ENCODE measurements at places on chromosomes 1 and 21.

- DNase-seq = no peak
These were observed 18.9 kb downstream of the SLC27A3 start for GRCh38 chr1:153793973-153794615.

GRCh38 chr1:27307874-27308598, 13.9 kb upstream of the TMEM222 start:
- no peak for DNase-seq

DNA sequence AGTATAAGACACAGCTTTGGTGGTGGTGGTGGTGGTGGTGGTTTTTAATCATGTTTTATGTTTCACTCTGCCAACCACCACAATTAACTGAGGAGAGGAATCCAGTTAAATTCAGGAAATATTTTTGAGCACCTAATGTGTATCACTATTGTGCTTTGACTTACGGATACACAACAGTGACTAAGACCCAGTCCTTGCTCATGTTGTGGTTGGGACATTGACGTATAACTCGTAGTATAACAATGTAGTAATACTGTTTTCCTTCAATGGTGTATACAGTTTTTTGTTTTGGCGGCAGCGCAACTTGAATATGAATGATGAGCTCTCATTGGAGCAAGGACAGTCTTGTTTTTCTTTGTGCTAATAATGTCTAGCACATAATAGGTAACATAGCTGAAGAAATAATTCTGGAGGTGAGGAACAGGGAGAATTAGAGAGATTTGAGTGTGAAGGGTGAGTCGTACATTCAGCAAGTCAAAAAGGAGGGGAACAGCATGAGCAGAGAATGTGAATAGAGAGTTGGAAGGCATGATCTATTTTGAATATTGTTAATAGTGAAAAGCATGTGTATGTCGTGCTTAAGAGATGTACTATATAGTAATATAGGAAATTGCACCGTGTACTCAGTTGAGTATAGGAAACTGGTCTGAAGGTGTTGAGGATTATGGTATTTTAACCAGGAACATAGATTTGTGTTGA, 5.5 kb downstream of the CACYBP start:
- no peak for DNase-seq

DNA sequence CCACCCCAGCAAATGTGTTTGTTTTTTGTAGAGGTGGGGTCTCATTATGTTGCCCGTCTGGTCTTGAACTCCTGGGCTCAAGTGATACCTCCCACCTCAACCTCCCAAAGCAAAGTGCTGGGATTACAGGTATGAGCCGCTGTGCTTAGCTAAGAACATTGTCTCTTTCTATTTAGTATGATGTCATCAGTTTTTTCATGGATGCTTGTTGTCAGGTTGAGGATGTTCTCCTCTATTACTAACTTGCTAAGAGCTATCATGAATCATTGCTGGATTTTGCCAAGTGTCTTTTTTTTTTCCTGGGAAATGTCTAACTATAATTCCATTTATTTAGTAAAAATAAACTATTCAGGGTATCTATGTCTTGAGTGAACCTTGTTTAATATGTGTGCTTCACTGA, 19.0 kb upstream of the MPC2 start:
- DNase-seq = no peak

- DNase-seq = no peak
These were observed 28.7 kb downstream of the RUNX1 start for GRCh38 chr21:35020436-35020835.

- no peak for DNase-seq
These were observed 6.1 kb upstream of the MASP2 start for GRCh38 chr1:11052839-11053757.

DNA sequence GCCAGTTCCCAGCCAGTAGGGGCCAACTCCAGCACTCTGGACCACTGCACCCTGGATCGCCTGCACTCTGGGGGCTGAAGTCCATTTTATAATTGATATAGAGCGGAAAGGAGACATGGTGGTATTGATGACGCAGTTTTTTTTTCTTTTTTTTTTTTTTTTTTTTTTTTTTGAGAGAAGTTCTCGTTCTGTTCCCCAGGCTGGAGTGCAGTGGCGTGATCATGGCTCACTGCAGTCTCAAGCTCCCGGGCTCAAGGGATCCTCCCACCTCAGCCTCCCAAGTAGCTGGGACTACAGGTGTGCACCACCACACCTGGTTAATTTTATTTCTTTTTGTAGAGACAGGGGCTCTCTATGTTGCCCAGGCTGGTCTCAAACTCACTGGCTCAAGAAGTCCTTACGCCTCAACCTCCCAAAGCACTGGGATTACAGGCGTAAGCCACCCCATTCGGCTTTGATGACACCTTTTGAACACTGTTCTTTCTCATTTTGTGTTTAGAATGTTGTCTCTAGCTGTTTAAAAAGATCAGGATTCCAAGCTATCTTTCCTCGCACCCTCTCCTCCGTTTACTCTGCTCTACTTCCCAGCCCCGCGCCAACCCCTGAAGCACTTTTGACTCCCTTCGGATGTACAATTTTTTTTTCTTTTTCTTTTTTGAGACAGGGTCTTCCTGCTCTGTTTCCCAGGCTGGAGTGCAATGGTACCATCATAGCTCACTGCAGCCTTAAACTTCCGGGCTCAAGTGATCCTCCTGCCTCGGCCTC, 960 bp downstream of the MX2 start:
- DNase-seq = no peak

Data from NCI-H446 (cell line).